GM04503 (cell line): ENCODE measurements at places on chromosomes 2 and 18.

- DNase-seq = no peak
These were observed 96.0 kb downstream of the RHOB start for GRCh38 chr2:20542746-20543468.

DNA sequence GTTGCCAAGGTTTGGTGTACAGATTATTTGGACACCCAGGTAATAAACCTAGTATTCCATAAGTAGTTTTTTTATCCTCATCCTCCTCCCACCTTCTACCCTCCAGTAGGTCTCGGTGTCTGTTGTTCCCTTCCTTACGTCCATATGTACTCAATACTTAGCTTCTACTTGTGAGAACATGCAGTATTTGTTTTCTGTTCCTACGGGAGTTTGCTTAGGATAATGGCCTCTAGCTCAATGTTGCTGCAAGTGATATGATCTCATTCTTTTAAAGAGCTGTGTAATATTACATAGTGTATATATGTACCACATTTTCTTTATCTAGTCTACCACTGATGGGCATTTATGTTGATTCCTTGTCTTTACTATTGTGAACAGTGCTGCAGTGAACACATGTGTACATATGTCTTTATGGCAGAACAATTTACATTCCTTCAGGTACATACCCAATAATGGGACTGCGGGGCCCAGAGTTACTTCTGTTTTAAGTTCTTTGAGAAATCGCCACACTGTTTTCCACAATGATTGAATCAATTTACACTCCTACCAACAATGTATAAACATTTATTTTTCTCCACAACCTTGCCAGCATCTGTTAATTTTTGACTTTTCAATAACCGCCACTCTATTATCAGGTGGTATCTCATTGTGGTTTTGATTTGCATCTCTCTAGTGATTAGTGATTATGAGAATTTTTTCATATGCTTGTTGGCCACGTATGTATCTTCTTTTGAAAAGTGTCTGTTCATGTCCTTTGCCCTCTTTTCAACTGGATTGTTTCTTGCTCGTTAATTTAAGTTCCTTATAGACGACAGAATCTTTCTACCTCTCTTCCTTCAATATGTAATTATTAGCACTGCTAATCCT is 88.0 kb downstream of the MEMO1 start:
- no peak for DNase-seq

GRCh38 chr2:156756516-156756915 is 320.3 kb downstream of the GPD2 start:
- DNase-seq = no peak

GRCh38 chr18:47826157-47827074 is 104.0 kb downstream of the SMAD2 start:
- no peak for DNase-seq

GRCh38 chr18:8538935-8539334 is 70.3 kb upstream of the RAB12 start:
- no peak for DNase-seq

DNA sequence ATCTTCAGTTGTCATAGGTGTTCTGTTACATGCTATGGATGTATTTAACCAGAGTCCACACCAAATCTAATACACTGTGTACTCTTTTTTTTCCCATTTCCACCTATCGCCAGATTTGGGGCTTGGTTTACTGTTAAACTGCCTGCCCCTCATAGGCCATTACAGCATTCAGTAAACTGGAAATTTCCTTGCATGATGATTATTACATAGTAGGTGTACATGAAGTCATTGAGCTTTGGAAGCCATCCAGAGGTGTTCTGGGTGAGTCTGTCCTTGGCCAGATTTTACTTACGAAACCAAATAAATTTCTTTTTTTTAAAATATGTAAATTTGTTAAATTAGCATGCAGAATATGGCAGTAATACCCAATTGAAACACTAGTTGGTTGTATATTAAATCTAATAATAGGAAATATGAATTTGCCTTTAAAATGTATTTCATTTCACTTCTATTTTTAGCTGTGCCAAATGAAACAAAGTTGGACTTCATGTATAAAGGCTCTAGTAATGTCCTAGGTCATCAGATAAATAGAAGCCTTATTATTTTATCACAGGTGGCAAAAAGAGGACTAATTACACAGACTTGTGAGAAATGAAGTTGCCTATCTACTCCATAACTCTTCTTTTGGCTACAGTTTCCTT is 60.7 kb downstream of the COMMD1 start:
- no peak for DNase-seq

GRCh38 chr18:35510076-35510651 is 12.4 kb upstream of the INO80C start:
- DNase-seq = no peak

- DNase-seq = no peak
These were observed 19.6 kb downstream of the GPR35 start for GRCh38 chr2:240644859-240645301.

DNA sequence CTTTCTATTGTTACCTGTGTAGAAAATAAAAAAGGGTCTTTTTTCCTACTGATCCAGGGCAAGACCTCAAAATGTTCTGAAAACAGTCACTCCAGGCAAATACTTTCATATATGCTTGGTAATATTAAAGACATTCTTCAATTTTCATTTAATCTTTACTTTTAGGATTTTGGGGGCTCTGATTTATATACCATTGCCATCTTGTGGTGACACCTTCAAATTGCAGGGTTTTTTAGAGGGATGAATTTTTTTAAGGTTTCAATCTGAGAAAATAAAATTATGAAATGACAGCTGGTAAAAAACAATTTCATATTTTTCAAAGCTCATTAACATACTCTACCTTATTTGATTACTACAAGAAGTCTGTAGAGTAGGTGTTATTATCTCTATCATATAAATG is 26.8 kb downstream of the MAPK4 start:
- DNase-seq = no peak
